Muscle of leg (tissue), 16 donors: ENCODE measurements at places on chromosomes 5 and 9. TPM values are rescaled to one million over a fixed set of nuclear protein-coding genes. Genes with fewer than 3 reads are reported as not detected.

The GRPEL2 gene
- polyA plus RNA-seq: 15.8 TPM

GRCh38 chr9:133523106-133523505 lies 1.7 kb downstream of the MYMK start:
- no peak for DNase-seq

GRCh38 chr9:97593960-97594359 lies 39.2 kb downstream of the TSTD2 start:
- DNase-seq: no peak

GRCh38 chr9:60545346-60545877 lies 368.8 kb upstream of the SPATA31A5 start:
- DNase-seq: no peak

- no peak for DNase-seq
Measured at GRCh38 chr5:154084062-154084639, 45.4 kb downstream of the MFAP3 start.

DNA sequence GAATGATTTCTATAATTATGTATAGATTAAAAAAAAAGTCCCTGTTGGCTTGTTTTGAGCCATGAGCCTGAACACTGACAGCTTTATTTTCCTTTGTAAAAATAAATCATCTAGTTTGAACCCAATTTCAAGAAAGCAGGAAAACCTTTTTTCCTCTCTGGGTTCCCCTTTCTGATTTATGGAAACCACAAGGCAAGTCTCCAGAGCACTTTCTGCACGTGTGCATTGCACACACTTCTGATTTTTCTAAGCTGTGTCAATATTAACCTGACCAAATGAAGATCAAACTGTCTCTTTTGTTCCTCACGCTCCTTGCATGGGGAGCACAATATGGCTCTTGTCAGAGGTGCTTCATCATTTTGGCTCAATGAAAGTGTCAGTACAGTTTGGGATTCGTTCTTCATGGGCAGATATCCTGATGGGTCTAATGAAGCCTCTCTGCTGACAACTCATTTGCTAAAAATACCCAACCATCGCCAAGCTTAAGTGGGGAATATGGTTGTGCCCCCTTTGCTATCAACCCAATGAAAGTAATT lies 39.2 kb upstream of the PCA3 start:
- no peak for DNase-seq
